Stimulated activated CD8-positive, alpha-beta memory T cell treated with anti-CD3 and anti-CD28 coated beads, Interleukin-15, amount 100 ng/mL, for 48 hours (primary cell): ENCODE measurements at places on chromosomes 2 and 18.

GRCh38 chr18:47772374-47773248, 157.8 kb downstream of the SMAD2 start:
- peak; percentile 29 for DNase-seq

DNA sequence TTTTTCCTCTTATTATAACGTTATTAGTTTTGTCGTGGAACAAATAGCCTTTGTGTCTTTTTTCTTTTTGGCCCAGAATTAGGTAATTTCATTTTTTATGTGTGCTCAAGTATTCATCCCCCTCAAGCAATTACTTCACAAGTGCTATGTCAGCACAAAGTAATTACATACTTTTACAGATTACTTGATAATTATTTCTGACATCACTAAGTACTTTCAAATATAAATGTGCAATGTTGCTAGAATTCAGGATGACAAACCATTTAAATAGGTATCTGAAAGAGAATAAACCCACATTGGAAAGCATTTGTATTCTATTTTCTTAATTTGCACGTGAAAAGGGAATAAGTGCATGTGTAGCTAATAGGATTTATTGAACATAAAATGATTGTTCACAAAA, 238.2 kb downstream of the CDH7 start:
- no peak for DNase-seq

- peak; percentile 52 for DNase-seq
Measured at GRCh38 chr2:2057125-2057721, 273.9 kb downstream of the MYT1L start.

- no peak for DNase-seq
Measured at GRCh38 chr2:28958689-28959088, 22.4 kb upstream of the TOGARAM2 start.
